ENCODE measurements at places on chromosomes 7 and 10.

DNA sequence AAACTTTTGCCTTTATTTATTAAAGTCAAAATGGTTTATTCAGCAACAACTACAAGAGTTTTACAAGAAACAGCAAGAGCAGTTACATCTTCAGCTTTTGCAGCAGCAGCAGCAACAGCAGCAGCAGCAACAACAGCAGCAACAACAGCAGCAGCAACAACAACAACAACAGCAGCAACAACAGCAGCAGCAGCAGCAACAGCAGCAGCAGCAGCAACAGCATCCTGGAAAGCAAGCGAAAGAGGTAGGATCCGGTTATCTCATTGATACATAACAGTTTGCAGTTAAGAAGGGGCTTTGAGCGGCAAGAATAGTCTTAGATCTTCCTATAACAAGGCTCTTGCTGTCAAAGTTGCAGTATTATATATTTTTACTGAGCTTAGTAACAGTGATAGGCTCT, 215.1 kb downstream of the FOXP2 start:
- DNase-seq = no peak

DNA sequence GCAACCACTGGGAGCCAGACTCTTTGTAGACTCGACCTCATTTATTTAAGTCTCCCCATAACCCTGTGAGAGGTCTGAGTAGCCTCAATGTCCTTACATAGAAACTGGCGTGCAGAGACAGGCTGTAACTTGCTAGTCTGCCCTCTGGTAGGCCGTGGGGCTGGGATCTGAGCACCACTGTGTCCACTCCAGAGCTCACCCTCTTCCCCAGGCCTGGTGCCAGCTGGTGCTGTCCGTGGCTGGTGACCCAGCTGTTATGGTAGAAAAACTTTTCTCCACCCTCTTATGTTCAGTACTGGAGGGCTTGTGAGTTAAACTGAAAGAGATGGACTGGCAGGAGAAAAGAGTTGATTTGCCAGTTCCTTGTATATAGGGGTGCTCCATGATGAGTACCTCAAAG, 41.9 kb downstream of the ADAMTS14 start:
- DNase-seq = no peak

DNA sequence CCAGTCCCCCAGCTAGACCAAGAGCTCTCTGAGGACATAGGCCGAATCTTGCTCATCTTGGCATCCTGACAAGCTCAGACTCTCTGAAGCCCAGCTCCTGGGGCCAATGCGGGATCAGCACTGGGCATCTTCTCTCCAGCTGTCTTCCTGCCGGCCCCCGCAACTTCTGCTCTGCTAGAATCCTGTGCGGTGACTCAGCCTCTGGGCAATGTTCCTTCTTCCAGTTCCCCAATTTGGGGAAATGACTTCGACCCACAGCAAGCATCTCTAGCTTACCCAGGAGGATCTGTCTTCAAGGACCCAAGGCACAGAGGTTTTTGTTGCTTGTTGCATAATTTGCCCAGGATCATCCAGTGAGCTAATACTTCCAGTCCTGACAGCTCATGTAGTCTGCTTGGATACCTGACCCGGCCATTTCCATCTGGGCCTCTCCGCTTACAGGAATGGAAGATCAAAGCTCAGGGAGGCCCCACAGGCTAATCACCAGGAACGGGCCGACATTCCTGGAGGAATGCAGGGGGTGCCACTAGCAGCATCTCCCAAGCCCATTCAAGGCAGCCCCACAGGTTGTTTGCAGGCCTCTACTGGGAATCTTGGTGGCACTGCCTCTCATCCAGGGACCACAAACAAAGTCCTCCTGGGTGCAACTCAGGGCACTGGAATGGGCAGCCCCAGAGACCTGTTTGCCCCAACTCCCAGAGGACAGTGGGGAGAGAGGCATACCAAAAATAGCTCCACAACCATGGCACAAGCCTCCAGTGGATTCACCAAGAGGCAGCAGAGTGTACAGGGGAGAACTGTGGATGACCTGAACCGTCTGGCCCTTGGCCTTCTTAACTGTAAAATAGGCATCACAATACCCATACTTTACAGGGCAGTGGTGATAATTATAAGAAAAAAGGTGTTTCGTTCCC, 151.9 kb downstream of the NEURL1 start:
- no peak for DNase-seq

- no peak for DNase-seq
Measured at GRCh38 chr7:40492946-40493345, 358.1 kb downstream of the SUGCT start.

DNA sequence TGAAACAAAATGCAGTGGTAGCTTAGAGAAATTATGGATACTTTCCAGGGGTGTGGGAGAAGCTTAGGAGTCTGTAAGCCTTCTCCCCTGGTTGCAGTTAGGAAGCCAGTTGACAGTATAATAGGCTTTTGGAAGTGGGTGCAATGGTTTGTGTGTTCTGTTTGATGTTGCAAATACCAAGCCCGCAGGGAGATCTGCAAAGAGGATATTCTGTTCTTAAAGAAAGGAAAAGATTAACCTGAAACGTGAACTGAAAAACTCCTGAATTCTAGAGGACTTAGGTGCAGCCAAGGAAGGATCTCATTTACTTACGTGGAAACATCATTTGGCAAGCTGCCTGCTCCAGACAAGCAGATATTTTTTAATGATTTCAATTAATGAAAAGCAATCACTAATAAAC, 496.6 kb downstream of the AUTS2 start:
- no peak for DNase-seq

- no peak for DNase-seq
Measured at GRCh38 chr7:92845736-92846135, 9.4 kb upstream of the CDK6 start.

DNA sequence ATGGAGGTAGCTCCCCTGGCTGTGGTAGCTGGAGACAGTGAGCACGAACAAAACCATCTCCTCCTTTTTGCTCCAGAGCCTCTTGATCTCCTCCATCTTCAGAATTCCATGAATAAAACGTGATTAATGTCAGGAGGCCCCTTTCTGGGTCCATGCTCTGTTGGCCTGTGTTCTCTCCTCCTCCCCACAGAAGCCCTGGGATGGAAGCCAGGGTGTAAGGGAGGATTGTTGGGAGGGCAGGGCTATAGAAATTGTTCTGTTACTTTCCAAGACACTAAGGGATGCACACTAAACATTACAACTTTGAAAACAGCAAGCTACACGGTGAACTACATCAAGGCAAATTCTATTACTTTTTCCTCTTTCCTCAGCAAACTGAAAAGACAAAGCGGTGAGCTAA, 96.3 kb downstream of the RNF216 start:
- no peak for DNase-seq

DNA sequence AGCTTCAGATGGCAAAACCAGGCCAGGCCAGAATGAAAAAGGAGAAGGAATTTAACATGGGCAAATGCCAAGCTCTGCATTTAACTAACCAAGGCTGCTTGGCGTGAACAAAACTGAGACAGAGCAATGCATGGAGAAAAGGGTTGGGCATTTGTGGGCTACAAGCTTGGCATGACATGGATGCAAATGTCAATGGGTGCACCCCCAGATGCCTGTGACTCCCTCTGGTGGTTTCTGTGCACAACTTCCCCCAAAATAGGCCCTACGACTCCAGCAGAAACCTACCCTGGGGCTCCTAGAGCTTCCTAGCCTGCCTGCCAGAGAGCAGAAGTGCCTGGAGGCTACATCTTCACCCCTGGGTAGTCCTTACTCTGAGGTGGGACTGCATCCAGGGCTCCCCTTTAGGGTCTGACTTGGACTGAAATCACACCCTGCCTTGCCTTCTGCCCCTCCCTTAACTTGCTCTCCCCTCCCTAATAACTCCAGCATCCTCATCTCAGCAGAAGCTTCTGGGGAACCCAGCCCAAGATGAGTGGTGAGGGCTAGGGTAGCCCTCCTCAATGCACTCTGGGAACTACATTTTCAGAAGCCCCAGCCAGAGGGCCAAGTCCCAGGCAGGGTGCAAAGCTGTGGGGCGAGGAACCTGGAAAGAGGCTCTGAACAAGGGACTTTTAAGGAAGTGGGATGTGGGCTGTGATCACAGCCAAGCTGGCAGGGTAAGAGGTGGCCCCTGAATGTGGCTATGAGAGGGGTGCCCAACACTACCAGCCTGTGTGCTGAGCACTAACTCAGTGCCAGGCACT, 11.3 kb downstream of the GPRIN2 start:
- DNase-seq = no peak

DNA sequence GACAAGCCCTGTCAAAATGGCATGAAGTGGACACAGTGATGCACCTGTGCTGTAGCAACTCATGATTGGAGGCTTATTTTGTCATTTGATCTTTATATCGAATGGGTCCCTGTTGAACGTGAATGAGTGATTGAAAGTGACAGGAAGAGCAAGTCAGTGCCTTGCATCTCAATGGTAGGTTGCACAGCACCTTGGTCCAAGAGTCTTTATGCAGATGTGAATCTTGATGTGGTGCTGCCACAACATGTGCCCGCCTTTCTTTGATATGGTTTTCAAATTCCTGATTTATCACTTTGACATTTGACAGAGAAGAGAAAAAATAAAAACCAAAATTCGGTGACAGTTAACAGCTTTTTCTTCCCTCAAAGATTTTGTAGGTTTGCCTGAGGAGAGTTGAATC, 1182.4 kb downstream of the DNAJB9 start:
- DNase-seq = no peak

DNA sequence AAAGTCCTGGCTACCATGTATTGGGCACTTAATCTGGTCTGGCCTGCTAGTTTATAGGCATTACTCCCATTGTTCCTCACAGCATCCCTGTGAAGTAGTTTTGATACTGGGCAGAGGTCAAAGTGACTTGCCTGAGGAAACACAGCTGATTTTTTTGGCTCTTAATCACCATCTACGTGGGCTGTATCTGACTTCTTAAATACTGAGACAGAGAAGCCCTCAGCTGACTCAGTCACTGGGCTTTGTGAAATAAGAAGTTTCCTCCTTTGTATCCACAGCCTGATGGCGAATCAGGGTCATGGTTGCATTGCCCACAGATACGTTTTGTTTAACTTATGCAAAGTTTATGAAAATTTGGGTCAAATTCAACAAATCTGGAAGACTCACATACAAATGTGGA, 13.2 kb downstream of the TACR2 start:
- DNase-seq = no peak

DNA sequence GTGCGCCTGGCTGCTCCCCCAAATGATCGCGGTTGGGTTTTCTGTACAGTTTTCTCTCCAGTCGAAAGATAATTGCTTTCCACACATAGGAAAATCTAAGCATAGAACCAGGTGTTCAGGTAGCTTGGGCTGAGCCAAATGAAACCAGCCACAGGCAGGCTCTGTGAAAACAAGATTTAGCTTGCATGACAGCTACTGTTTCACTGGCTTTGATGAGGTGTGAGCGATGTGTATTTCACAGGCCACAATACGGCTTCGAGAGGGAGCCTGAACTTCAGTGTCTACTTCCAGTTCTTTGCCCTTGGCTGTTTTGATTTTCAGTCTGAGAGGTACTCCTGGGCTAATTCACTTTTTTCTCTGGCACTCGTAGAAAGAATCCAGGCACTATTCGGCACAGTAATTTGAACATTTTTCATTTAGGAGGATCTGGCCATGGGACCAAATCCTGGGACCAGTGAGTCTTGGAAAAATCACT, 110.5 kb downstream of the JCAD start:
- DNase-seq = no peak

GRCh38 chr10:132745971-132746370, 40.0 kb downstream of the NKX6-2 start:
- no peak for DNase-seq

GRCh38 chr10:86509145-86509544, 12.4 kb downstream of the WAPL start:
- no peak for DNase-seq

DNA sequence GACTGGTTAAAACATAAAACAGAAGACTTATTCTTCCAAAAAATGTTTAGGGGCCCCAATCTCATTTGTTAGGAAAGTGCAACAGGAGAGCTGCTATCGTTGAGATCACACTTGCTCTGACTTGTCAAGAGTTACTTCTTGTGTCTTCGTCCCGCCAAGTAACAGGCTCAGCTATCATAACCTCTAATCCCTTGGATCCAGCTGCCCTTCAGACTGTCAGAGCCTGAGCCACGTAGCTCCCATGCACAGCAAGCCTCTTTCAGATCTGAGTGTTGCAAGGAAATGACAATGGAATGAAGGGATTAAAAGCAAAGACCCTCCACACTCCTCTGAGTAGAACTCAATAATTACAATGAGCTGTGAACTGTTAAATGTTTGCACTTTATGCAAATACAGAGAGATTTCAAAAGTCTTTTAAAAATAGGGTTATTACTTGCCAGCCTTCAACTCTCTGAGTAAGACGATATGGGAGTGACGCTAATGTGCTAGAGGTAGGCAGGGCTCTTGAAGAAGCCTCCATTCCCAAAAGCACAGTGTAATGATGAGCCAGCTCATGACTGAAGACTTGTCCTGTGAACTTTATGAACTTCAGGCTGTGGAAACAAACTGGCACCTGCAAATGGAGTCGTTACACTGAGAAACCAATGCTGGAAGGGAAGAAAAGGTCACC, 28.4 kb upstream of the CDK13 start:
- DNase-seq = no peak

DNA sequence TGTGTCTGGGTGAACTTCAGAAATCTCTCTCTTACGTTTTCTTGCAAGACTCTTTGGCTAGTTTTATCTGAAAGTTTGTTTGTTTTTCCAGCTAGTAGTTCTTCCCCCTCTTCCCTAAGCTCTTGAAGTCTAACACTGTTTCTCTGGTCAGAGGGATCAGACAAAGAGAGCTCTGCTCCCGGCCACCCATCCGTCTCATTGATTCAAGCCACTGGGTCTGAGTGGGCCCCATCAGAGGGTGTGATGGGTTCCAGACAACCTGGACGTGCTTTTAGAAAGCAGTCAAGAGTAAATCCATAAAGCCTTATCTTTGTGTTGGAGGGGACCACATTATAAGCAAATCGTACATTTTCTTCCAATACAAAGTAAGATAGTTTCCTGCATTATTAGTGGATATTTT, 242.6 kb upstream of the C7orf33 start:
- no peak for DNase-seq

DNA sequence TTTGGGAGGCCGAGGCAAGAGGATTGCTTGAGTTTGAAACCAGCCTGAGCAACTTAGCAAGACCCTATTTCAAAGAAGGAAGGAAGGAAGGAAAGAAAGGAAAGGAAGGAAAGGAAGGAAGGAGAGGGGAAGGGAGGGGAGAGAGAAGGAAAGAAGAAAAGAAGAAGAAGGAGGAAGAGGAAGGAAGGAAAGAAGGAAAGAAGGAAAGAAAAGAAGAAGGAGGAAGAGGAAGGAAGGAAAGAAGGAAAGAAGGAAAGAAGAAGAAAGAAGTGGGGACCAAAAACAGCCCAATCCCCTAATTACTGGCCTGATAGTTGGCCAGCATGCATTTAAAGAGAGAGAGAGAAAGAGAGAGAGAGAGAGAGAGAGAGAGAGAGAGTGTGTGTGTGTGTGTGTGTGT, 66.4 kb downstream of the EEPD1 start:
- no peak for DNase-seq

GRCh38 chr10:109467551-109467950, 455.8 kb downstream of the XPNPEP1 start:
- DNase-seq = no peak

Data from neural crest cell (in vitro differentiated cells).